ENCODE measurements at places on chromosomes 1 and 21.

DNA sequence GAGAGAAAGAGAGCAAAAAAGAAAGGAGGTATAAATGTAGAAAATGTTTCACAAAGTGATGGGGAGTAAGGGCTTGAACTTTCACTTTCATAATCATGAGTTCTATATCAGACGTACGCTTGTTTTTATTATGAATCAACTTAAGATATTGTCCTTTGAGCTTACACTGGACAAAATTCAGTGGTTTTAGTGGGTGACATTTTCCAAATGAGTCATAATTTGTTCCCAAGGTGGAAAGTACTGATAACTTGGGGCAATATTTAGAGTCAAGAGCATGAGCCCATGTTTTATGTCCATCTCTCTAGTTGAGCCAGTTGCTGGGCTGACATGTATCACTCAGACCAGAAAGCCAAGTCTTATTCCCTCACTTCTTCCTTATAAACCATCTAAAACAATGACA is 161.6 kb downstream of the CHRM3 start:
- DNase-seq = peak; percentile 24

DNA sequence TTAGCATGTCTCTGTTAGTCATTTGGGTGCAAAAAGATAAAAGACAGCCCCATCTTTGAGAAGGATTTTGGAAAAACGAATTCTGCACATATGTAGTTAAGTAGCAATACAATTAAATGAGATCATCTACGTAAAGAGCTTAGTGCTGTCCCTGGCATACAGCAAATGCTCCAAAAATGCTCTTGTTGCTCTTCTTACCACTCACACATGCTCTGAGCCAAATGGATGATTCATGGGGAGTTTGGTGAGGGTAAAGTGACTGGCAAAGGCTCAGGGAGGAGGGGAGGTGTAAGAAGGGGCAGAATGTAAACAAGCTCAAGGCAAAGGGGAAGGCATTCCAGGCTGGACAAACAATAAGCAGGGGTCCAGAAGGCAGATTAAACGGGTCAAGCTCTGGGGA is 191.9 kb downstream of the AK5 start:
- no peak for DNase-seq

DNA sequence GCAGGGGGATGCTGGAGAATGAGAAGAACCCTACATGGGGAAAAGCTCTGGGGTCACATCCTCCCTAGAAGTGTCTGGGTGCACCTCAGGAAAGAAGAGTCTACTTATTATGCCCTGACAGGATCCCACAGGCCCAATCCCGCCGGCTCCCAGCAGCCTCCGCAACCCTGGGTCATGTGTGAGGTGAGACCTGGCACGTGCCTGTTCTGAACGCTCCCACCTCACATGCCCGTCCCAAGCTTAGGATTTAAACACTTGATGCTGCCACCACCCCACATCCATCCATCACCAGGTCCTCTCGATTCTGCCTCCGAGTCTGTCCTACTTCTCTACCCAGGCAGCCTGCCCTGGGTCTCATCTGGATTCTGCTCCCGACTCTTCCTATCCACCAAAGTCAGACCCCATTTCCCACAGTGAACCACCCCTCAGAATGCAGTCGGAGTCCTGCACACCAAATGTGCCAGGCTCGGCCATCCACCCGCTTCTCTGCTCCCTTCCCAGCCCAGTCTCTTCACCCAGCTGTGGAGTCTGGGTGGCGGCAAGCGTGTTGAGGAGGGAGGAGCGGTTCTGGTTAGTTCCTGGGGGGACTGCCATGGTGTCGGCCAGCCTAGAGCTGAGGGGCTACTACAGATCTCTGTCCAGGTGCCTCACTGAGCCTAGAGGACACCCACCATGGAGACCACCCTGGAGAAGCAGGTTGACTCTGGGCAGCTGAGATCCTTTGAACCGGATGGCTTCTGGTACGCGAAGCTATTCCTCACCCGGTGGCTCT is 23.9 kb downstream of the SLC2A1 start:
- DNase-seq = no peak

DNA sequence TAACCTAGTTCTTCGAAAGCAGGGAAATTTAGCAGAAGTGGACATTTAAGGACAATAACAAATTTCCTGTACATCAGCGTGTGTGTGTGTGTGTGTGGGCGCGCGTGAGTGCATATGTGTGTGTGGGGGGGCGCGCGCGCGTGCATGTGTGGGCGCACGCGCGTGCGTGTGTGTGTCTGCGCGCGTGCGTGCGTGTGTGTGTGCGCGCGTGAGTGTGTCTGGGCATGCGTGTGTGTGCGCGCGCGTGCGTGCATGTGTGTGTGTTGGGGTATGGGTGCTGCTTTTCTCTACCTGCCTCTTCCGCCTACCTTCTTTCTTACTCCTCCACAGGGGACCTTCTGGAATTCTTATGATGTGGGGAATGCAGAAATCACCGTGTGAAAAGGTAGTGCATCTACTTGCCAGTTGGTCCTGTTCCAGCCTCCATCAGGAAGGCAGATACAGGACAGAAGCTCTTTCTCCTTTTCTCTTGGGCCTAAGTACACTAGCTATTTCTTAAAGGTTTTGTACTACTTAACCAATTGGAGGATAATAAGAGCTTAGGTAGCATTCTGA is 165.4 kb upstream of the KCNK2 start:
- DNase-seq = no peak

GRCh38 chr1:221089273-221089672 is 210.0 kb downstream of the HLX start:
- DNase-seq = no peak

DNA sequence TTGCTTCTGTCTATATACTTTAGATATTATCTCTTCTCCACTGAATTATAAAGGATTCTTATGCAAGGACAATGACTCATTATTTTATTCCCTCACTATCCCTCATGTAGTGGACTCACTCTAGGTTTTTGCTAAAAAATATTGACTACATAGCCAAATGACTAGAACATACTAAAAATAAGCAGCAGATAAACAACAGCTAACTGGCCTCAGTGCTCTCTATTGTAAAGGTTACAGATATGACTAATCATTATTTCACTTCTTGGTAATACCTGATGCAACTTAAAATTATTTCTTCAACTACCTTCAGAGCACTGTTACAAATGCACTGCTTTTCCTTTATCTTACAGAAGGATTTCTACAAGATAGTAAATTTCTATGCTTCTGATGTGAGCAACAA is 147.6 kb upstream of the DEPDC1 start:
- no peak for DNase-seq

DNA sequence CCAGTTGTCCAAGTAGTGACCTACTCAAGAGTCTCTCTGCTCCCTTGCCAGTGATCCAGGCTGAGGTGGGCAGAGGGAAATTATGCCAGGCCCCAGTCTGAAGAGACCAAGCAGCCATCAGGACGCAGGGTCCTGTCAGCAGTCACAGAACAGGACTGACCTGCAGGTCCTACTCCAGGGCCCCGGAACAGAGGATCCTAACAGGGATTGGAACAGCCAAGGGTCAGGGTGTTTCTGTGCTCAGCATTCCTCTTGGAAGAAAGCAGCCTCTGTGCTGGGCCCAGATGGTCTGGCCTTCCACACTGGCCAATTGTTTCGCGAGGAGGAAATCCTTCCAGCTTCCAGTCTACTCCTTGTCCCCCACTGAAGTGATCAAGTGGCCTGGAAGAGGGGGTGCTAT is 41.6 kb upstream of the USP1 start:
- no peak for DNase-seq

GRCh38 chr1:69611316-69611715 is 43.6 kb downstream of the LRRC7 start:
- DNase-seq = no peak

GRCh38 chr1:153869486-153869885 is 53.3 kb downstream of the GATAD2B start:
- no peak for DNase-seq

DNA sequence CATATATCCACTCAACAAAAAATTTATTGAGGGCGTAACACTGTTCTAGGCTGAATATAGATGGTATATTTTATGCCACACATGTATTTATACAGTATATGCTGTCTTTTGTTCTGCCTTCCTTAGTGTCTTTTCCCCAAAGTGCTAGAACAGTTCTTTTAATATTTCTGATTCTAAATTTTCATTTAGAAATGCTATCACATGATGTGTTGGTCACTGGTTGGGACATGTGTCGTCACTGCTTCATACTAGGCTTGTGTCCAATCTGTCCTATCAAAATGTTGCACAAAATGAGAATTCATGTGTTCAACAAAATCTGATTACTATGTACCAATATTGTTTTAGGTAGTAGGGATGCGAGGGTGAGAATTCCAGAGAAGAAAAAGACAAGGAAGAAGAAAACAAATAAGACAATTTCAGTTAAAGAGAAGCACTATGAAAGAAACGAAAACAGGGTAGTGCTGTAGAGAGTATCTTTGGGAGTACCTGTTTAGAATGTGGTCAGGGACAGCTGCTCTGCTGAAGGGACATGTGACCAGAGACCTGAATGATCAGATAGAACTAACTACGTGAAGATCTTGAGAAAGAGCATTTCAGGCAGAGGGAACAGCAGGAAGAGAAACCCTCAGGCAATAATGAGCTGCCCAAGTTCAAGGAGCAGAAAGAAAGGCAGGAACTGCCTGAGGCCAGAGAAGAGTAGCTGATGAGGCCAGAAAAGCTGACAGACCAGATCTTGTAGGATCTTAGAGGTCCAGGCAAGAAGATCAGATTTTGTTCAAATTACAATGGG is 1.3 kb downstream of the KMO start:
- DNase-seq = no peak

- DNase-seq = no peak
These were observed 51.2 kb downstream of the TRAF5 start for GRCh38 chr1:211377539-211378450.

- DNase-seq = no peak
These were observed 58.5 kb downstream of the WNT9A start for GRCh38 chr1:227889047-227889862.

GRCh38 chr1:1758692-1759455 is 19.4 kb downstream of the NADK start:
- no peak for DNase-seq

- no peak for DNase-seq
These were observed 8.3 kb downstream of the TENT5C start for GRCh38 chr1:117613969-117614729.

DNA sequence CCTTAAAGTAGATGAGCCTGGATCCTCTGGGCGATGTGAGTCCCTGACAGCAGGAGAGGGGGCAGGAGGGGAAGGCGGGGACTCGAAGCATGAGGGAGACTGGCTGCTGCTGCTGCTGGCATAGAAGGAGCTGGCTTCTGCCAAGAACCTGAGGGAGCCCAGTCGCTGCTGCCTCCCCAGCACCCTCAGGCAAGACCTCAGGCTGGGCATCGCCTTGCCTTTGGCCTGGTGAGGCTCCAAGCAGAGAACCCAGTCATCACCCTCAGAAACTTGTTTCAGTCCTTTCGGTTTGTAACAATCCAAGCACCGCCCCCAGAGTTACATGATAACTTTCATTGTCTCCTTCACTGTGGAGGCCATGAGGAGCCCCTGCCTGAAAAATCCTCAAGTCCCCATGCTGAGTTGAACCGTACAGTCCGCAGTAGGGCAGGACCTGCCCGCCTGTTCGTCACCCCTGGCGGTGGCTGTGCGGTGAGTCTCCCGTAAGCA is 38.8 kb downstream of the POFUT2 start:
- no peak for DNase-seq

- no peak for DNase-seq
These were observed 42.5 kb downstream of the PLPPR5 start for GRCh38 chr1:98962156-98962555.

GRCh38 chr1:29673669-29674626 is 437.6 kb downstream of the PTPRU start:
- no peak for DNase-seq

DNA sequence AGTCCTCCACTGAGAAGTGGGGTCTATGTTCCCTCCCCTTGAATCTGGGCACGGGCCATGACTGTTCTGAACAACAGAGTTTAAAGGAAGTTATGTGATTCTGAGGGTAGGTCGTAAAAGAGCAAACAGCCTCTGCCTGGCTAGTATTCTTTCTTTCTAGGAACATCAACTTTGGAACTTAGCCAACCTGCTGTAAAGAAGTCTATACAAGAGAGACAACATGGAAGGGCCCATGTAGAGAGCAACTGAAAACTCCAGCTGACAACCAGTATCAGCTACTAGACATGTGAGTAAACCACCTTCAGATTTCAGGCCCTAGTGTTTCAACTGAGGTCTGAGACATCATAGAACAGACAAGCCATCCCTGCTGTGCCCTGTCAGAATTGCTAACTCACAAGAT is 7.5 kb downstream of the SELENOF start:
- DNase-seq = no peak

DNA sequence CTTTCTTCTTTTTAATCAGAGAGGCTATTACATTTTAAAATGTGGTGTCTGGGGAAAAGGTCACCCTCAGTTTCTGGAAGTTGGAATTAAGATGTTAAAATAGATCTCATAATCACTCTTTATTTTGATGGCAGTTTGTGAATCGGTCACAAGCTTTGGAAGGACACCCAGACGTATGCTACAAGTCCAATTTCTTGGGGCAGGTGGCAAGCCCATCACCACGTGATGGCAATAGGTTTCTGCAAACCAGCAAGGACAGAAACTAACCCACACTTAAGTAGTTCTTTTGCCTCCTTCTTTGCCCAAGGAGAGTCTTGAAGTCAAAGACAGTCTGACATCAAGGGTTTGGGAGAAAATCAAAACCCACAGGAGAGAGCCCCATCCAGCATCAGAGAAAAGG is 72.9 kb downstream of the C1orf87 start:
- DNase-seq = no peak

DNA sequence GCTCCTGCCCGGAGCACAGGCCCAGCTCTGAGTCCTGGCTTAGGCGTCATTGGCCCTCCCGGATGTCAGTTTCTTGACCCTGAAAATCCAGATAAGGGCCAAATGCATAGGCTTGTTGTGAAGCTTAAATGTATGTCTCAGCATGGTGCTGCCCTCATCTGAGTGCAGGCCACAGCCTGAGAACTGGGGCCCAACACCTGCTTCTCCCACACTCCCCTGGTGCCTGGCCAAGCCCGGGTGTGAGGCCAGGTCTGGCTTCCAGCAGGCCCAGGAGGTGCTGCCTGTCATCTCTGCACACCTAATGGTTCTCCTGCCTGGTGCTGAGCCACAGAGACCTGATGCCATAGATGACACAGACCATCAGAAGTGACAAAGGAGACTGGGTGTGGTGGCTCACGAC is 14.0 kb downstream of the MX2 start:
- no peak for DNase-seq

- DNase-seq = no peak
These were observed 60.1 kb upstream of the FAM89A start for GRCh38 chr1:231099996-231100767.

GRCh38 chr1:47424336-47424982 is 8.4 kb downstream of the FOXE3 start:
- no peak for DNase-seq

DNA sequence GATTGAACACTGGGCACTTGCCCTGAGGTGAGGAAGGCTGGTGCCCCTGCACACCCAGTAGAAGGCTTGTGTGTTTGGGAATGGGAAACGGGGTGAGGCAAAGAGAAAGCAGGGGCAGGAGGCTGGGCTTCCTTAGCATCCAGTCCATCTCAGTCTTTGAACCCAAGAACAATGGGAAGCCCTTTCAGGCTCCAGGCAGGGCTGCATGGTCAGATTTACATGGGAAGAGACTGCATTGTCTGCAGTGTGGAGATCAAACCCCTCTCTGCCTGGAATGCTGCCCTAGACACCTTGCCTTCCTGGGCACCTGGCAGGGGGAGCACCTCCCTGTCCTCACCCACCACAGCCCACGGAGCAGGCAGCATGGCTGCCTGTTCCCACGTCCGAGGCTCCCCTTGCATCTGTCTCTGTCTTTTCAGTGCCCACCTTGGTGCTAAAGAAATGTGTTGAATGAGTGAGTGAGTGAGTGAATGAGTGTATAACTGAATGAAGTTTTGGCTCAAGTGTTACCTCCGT is 268.5 kb downstream of the GRIK3 start:
- no peak for DNase-seq

Measured in activated CD4-positive, alpha-beta T cell treated with anti-CD3 and anti-CD28 coated beads, Interleukin-2, Interleukin-6, amounts not matched to agents 100 ng/mL and 50 ng/mL, durations not matched to agents 16 hours and 8 hours (primary cell).